ENCODE measurements at places on chromosomes 12 and 14.

GRCh38 chr14:21248338-21248737, 20.9 kb downstream of the HNRNPC start:
- no peak for DNase-seq

DNA sequence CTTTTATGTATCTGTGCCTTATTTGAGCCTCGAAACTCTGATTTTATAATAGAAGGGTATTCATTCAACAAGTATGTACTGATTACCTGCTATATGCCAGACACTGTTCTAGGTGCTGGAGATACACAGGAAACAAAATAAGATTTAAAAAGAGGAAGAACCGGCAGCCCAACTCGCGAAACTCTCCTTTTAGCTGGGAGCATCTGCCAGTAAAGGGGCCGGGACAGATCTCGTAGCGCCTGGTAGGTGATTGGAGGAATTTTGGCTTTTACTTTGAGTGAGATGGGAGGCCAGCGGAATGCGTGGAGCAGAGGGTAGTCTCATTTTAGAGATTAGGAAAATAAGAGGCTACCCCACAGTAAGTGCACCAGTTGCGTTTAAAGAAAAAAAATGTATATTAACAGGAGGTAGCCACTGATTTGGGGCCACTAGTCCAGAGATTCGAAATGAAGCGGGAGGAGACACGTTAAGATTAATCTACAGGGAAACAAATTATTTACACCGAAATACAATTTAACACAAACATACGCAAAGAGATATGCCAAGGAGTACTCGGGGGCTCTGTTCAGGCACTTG, 520 bp upstream of the MON2 start:
- DNase-seq: peak; percentile 69

DNA sequence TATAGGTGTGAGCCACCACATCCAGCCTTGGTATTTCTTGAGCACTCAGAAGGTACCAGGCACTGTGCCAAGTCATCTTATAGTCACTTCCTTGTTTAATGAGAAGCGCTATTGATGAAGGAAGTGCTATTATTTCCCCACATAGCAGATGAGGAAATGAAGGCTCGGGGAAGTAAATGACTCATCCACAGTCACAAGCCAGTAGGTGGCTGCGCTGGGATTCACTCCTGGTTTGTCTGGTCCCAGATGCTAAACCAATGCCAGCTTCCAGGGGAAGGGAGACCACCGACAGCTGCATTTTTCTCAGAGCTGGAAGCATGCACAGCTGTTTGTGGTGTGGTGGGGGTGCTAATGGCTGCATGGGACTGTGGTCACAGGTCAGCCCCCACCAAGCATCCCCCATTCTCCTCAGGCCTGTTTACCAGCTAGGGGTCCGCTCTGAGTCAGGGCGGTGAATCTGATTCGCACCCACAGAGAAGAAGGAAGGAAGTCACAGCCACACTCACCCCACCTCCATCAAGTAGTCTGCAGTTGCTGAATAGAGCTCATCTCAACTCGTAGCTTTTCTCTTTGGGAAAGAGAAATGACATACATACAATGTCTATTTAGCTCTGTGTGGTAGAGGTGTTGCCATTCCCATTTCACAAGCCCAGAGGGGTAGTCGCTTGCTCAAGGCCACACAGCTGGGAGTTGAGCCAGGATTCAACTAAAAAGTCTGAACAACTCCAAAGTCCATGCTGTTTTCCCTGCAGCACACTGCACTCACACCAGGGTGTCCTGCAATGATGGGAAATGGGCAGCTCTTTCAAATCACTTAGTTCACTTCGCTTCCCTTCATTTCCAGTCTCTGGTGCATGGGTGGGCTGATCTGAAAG, 6.3 kb upstream of the LTBP2 start:
- no peak for DNase-seq

GRCh38 chr12:779745-780734, 27.7 kb downstream of the WNK1 start:
- peak; percentile 36 for DNase-seq

DNA sequence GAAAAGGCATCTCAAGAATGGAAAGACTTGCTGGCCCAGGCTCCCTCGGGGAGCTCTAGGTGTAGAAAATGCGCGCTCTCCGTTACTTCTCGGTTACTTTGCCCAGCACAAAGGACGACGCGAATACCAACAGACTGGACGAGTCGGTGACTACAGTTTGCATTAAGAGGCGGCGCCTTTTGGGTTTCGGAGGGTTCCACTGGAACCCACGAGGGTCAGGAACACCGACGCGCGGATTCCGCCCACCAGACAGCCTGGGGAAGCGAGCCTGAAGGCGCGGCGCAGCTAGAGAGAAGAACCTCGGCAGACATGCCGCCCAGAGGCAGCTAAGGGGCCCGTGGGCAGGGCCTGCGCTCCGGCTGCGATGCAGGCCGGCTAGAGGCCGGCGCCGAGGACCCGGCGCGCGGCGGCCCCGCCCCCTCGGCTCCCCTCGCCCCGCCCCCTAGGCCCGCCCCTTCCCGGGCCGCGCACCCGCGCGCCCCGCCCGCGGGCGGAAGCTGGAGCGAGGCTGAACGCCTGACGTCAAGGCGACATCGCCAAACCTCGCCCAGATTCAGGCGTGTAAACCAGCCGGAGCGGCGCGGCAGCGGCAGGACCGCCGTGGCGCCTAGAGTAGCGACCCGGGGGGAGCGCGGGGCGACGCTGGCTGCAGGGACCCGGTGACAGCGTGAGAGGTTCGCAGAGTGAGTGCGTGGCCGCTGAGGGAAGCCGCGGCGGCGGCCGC, at the start of gene RAP1B:
Gene RAP1B (plus strand): TSS at position 530 of the 724 bp plus-strand sequence. CDS start 37,826 bp downstream, outside the sequence.
- DNase-seq: peak; percentile 86

DNA sequence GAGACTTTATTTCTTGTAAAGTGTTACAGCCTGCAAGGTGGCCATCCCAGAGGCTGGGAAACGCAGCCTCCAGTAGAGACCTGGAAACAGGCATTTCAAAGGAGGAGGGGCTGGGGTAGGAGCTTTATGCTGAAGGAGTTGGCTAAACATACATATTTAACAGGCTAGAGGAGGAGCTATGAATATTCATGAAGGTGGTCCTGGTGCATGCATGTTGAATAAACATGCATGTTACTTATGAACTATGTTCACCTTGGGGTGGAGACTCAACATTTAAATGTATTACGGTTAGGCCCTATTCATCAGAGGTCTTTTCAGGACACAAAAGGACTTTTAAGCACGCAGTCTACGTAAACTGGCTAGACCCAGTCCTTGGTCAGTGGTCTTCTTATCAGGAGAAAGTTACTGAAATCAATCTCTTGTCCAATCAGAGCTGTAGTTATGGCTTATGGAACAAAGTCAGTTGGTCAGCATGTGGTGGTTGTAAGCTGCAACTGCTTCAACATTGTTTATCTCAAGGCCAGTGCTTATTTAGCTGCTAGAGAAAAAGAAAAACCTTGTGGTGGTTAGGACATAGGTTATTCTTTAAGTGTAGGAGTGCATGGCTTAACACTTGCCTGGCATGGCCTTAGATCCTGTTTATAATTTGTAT, 11.4 kb upstream of the ARF6 start:
- DNase-seq: no peak

GRCh38 chr14:71444030-71444822, 488.0 kb upstream of the RGS6 start:
- no peak for DNase-seq

GRCh38 chr14:35416108-35416750, 11.7 kb upstream of the NFKBIA start:
- DNase-seq: no peak
